Sigmoid colon (tissue), 7 donors: ENCODE measurements at places on chromosomes 2 and 18.

- no peaks in the 10 kb centered on the region for H3K36me3 ChIP-seq
- no peak for DNase-seq
- no peak overlapping the region for H3K4me3 ChIP-seq
- no peak overlapping the region for H3K27ac ChIP-seq
- no peaks in the 10 kb centered on the region for H3K4me1 ChIP-seq
Observed at GRCh38 chr2:54551123-54551756, 95.1 kb downstream of the SPTBN1 start.

GRCh38 chr2:190093793-190094192 is 31.3 kb upstream of the MSTN start:
- H3K4me1 ChIP-seq, result no peaks in the 10 kb centered on the region
- no peak overlapping the region for H3K4me3 ChIP-seq
- H3K27me3 ChIP-seq, result no peaks in the 10 kb centered on the region

GRCh38 chr18:23238152-23238531 is 102.9 kb downstream of the CABLES1 start:
- H3K27ac ChIP-seq, result peak overlapping the region; percentile 81
- no peaks in the 10 kb centered on the region for H3K4me1 ChIP-seq
- peak overlapping the region; percentile 41 for H3K4me3 ChIP-seq
- peak; percentile 79 for DNase-seq
- H3K27me3 ChIP-seq, result no peaks in the 10 kb centered on the region
- no peaks in the 10 kb centered on the region for H3K36me3 ChIP-seq

DNA sequence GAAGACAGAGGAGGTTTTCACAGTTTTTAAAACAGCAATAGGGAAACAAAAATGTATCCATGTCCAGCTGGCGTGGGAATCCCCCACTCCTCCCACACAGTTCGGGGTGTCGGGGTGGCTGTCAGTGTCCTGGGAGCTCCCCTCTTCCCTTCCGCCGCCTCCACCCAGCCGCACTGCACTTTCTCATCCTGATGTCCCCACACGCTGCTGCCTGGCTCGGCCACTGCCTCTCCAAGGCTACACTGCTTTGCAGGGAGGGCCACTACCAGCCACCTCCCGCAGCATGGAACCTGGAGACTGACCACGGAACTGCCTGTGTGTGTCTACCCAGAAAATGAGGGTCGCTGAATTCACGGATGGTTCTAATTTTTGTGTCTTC is 138.7 kb upstream of the CTDP1 start:
- H3K27ac ChIP-seq, result no peak overlapping the region
- no peaks in the 10 kb centered on the region for H3K27me3 ChIP-seq
- no peak overlapping the region for H3K4me3 ChIP-seq
- DNase-seq, result no peak
- H3K4me1 ChIP-seq, result no peaks in the 10 kb centered on the region
- no peaks in the 10 kb centered on the region for H3K36me3 ChIP-seq

GRCh38 chr2:118616432-118616831 is 231.0 kb downstream of the EN1 start:
- DNase-seq, result no peak
- H3K27ac ChIP-seq, result no peak overlapping the region
- peaks cover 3% of the 10 kb centered on the region for H3K27me3 ChIP-seq

GRCh38 chr18:45518311-45519155 is 96.7 kb upstream of the SLC14A2 start:
- H3K4me3 ChIP-seq, result no peak overlapping the region
- H3K27me3 ChIP-seq, result no peaks in the 10 kb centered on the region
- no peak for DNase-seq
- H3K27ac ChIP-seq, result no peak overlapping the region
- no peaks in the 10 kb centered on the region for H3K36me3 ChIP-seq

- H3K27ac ChIP-seq, result no peak overlapping the region
- H3K4me1 ChIP-seq, result peaks cover 15% of the 10 kb centered on the region
- no peak for DNase-seq
- peaks cover 4% of the 10 kb centered on the region for H3K27me3 ChIP-seq
- H3K4me3 ChIP-seq, result no peak overlapping the region
Observed at GRCh38 chr2:176118601-176119339, 2.2 kb downstream of the HOXD10 start.

DNA sequence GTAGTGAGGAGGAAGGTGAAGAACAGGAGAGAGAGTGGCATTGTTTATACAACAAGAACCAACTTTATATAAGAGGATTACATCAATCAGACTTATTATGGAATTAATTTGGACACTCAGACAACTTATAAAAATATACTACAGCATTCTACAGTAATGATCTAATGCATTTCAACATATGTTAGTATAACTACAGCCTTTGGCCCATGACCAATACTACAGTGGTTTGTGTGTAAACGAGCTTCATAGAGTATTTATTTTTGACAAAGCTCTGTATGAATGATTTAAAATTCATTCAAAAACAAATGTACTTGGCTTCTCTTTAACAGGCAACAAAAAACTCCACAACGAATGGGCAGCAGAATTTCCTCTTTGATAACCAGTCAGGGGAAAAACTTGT is 72.8 kb downstream of the ZNF521 start:
- H3K4me3 ChIP-seq, result no peak overlapping the region
- no peaks in the 10 kb centered on the region for H3K27me3 ChIP-seq
- DNase-seq, result no peak
- no peaks in the 10 kb centered on the region for H3K36me3 ChIP-seq
- H3K27ac ChIP-seq, result no peak overlapping the region

DNA sequence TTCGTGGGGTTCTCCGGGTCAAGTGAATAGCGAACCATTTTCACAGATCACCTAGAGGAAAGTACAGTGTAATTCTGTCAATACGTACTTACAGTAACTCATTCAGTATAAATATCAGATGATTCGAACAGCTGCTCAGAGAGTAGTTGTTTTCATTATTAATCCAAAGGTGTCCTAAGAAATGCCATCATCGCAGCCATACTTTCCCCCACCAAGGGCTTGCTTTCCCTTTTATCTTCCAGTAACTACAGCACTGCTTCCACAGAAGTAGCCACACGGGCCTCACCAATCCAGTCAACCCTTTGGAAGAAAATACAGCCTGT is 4.5 kb upstream of the C18orf32 start:
- H3K4me3 ChIP-seq, result peak overlapping the region; percentile 61
- no peaks in the 10 kb centered on the region for H3K4me1 ChIP-seq
- peaks cover 20% of the 10 kb centered on the region for H3K36me3 ChIP-seq

- no peak overlapping the region for H3K27ac ChIP-seq
- H3K4me3 ChIP-seq, result no peak overlapping the region
- H3K36me3 ChIP-seq, result no peaks in the 10 kb centered on the region
Observed at GRCh38 chr2:20178666-20179465, 46.1 kb downstream of the SDC1 start.

DNA sequence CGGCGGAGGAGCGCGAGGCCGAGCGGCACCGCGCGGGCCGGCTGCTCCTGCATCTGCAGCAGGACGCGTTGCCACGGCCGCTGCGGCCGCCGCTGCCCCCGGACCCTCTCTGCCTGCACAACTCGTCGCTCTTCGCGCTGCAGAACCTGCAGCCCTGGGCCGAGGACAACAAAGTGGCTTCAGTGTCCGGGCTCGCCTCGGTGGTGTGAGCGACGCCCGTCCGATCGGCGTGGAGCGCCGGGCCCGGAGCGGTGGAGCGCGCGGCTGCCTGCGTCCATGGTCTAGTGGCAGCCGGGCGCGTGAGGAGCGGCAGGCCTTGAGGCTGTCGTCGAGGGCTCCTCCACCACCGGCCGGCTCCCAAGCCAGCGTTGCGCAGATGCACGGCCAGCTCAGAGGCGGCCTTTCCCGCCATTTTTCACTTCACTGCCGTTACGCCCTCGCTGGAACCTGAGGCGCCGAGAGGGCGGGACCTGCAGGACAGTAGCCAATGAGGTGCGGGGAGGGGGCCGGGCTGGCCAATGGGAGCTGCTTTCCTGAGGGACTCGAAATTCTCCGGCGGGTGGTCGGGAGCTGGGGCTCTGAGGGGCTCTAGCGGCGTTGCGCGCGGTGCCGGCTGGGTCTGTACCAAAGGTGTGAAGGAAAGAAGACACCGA is 1.9 kb downstream of the TLX2 start:
- no peak overlapping the region for H3K27ac ChIP-seq
- no peaks in the 10 kb centered on the region for H3K4me1 ChIP-seq
- H3K27me3 ChIP-seq, result peaks cover 51% of the 10 kb centered on the region
- H3K4me3 ChIP-seq, result peak overlapping the region; percentile 40

GRCh38 chr2:190809876-190810525 is 70.6 kb upstream of the GLS start:
- H3K4me3 ChIP-seq, result no peak overlapping the region
- H3K36me3 ChIP-seq, result no peaks in the 10 kb centered on the region
- no peak for DNase-seq
- no peak overlapping the region for H3K27ac ChIP-seq
- H3K4me1 ChIP-seq, result no peaks in the 10 kb centered on the region

GRCh38 chr2:15992457-15993231 is 52.3 kb downstream of the MYCN start:
- no peaks in the 10 kb centered on the region for H3K4me1 ChIP-seq
- no peak overlapping the region for H3K4me3 ChIP-seq
- H3K27ac ChIP-seq, result no peak overlapping the region
- no peaks in the 10 kb centered on the region for H3K36me3 ChIP-seq

- no peak overlapping the region for H3K4me3 ChIP-seq
- H3K4me1 ChIP-seq, result no peaks in the 10 kb centered on the region
- DNase-seq, result no peak
- H3K36me3 ChIP-seq, result no peaks in the 10 kb centered on the region
- no peak overlapping the region for H3K27ac ChIP-seq
Observed at GRCh38 chr2:171568089-171568488, 45.8 kb downstream of the CYBRD1 start.

DNA sequence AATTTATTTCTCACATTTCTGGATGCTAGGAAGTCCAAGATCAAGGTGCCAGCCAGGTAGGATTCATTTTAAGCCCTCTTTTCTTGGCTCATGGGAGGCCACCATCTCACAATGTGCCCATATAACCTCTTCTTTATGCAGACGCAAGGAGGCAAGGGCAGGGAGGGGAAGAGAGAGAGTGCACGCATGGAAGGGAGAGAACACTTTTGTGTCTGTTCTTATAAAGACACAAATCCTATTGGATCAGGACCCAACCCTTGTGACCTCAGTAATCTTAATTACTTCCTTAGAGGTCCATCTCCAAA is 32.5 kb downstream of the CMPK2 start:
- DNase-seq, result no peak
- H3K36me3 ChIP-seq, result no peaks in the 10 kb centered on the region
- H3K4me1 ChIP-seq, result no peaks in the 10 kb centered on the region
